Tibial artery (tissue), 4 donors: ENCODE measurements at places on chromosomes 1 and 21.

DNA sequence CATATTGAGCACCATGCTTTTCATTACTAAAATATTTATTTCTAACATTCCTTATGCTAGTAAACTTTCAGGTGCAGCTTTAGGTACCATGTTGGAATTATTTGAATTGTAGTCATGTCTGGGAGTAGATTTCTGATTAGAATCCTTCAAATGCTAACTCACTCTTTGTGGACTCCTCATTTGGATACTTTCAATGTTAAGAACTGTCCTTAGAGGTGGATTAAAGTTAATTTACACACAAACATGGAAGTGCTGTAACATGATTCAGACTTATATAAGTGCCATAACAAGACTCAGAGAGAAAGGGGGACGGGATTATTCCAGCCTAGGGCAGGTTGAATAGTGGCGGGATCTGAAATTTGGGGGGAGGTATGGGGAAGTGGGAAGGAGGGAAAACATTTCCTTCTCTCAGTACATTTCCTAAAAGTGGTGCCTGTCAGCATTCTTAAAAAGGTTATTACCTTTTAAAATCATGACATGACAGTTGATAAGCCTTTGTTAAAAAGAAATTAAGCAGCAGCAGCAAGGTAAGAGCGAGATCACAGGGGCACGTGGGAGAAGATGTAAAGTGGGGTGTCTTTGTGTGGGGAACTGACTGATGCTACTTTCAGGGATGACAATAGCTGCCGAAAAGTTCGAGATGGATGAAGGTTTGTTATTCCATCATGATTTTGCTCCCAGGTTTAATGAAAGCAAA lies 44.4 kb downstream of the HHAT start:
- DNase-seq, result no peak

- DNase-seq, result no peak
These were observed 93.7 kb downstream of the CTH start for GRCh38 chr1:70504821-70505193.

GRCh38 chr1:14957375-14958098 lies 196.0 kb upstream of the TMEM51 start:
- DNase-seq, result no peak

GRCh38 chr1:217274927-217275654 lies 355.8 kb downstream of the GPATCH2 start:
- DNase-seq, result no peak

DNA sequence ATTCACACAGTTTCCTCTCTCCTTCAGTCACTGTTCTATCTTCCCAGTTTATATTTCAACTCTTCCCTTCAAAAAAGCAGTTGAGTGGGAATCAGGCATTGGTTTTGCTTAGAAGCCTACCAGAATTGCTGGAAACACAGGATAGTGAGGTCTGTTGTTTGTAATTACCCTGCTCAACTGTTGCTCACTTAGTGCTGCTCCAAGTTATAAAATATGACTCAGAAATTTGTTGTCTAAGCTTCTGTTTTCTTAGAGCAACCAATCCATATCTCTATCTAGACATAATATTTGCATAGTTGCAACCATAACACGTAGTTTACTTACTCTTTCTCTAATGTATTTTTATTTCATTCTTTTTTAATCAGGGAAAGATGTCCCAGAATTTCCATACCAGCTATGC lies 87.9 kb downstream of the MACF1 start:
- DNase-seq, result no peak
